ENCODE measurements at places on chromosomes 4 and X.

GRCh38 chrX:40158036-40158706 is 60.4 kb upstream of the BCOR start:
- peak; percentile 29 for DNase-seq

DNA sequence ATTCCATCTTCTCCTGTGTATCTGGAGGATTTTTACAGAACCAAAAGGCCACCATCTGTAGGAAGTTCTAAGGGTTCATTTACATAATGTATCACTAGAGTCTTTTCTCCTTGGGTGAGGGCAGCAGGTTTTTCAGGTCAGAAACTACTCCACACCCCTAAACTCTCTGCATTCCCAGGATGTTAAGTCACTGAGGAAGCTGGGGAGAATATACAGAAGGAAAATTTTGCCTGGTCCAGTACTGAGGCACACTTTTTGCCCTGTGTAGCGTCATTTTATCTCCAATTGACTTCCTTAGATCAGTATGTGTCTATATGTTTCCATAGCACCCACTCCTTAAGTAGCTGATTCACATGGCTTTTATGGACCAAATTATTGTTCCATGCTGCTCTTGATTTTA is 17.0 kb downstream of the XKRX start:
- DNase-seq: peak; percentile 11

- DNase-seq: peak; percentile 73
Measured at GRCh38 chr4:168487282-168488035, 7.2 kb upstream of the DDX60L start.

- DNase-seq: no peak
Measured at GRCh38 chr4:92035666-92036065, 268.1 kb upstream of the GRID2 start.

- no peak for DNase-seq
Measured at GRCh38 chr4:115234405-115235093, 121.1 kb upstream of the NDST4 start.

DNA sequence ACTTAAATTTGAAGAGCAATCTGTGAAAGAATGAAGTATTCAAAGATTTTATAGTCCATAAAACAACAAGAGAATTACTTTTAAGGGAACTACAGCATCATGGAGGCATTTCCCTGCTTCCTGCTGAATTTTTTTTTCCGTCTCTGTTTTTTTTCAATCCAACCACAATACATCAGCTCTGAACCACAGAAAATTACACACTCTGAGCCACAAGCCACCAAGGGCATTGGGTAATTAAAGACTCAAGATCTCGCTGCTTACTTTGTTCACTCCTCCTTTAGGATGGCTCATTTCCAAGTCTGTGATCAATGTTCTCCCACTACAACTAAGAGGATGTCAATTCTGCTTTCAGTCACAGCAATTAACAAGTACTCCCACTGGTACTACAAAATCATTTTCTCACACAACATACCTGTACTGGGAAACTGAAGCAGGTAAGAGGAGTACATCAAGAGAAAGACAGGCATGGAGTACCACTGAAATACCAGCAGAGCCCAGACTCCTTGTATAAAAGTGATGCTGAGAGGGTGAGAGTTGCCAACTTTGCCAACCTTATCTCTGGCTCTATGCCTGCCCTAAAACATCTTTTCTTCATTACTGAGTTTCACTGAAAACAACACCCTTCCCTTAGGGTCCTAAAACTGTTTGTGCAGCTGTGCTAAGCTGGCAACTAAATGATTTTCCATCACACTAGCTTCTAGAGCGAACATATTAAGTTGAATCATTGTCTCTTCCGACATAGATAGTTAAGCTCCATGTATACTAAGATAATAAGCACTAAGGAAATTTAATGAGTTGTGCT is 105.8 kb upstream of the MAGEB18 start:
- DNase-seq: no peak

- no peak for DNase-seq
Measured at GRCh38 chr4:24837336-24837735, 42.0 kb downstream of the SOD3 start.

GRCh38 chr4:137310593-137311490 is 221.5 kb downstream of the PCDH18 start:
- peak; percentile 88 for DNase-seq

DNA sequence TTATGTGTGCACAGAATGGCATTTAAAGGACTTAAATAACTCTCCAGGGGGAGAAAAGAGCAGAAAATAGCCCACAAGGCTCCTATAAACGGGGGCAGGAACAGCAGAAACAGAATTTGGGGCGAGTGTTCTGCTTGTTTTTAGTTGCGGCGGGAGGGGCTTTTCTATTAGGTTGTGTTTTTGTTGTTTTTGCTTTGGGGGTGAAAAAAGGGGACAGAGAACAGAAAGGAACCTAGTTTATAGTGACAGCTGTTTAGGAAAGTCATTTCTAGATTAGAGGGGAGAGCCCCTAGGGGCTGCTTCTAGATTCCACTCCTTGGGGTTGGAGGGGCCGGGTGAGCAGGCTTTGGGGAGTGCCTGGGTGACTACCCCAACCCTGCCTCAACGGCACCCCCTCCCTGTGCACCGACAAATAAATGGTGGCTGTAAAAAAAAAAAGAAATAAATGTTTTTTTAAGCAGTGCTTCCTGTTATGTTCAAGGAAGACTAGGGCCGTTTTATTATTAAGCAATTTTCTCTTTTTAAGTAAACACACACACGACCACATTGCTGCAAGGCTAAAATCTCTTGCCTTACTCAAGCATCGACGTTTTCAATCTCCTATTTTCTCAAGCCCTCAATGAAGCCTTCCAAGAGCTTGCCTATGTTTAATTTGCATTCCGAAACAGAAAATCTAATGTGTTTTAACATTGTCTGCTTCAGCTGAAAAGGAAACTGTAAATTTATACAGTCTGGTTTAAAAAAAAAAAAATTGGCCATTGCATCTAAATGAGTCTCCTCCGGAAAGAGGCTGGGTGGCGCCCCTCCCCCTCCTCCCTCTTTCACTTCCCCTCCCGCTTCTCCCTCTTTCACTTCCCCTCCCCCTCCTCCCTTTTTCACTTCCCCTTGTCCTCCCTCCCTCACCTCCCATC is 123.3 kb upstream of the TBL1X start:
- peak; percentile 76 for DNase-seq

GRCh38 chrX:43631841-43632240 is 24.3 kb upstream of the MAOA start:
- no peak for DNase-seq
